Esophagus mucosa (tissue), 1 donor: ENCODE measurements at places on chromosomes 6 and 20. TPM values are rescaled to one million over a fixed set of nuclear protein-coding genes. Genes with fewer than 3 reads are reported as not detected.

BPIFB2 gene
- total RNA-seq: 2.0 TPM

LGSN gene
- total RNA-seq: not detected

HMGCLL1 gene
- not detected for total RNA-seq

IPCEF1 gene
- total RNA-seq: 1.8 TPM

NFS1 gene
- total RNA-seq: 25.1 TPM

TP53TG5 gene
- 0.36 TPM for total RNA-seq

DXO gene
- 10.6 TPM for total RNA-seq

SMLR1 gene
- not detected for total RNA-seq

MYCT1 gene
- total RNA-seq: 1.6 TPM

MRPS26 gene
- 36.5 TPM for total RNA-seq

ABHD16B gene
- total RNA-seq: not detected

CAGE1 gene
- 0.28 TPM for total RNA-seq

NMBR gene
- not detected for total RNA-seq

CDC5L gene
- total RNA-seq: 9.9 TPM

CCM2L gene
- total RNA-seq: 1.2 TPM

SASH1 gene
- total RNA-seq: 65.2 TPM

CPNE5 gene
- total RNA-seq: 1.00 TPM
